Subcutaneous preadipocyte (primary cell): ENCODE measurements at places on chromosomes 4 and X. TPM values are rescaled to one million over a fixed set of nuclear protein-coding genes. Genes with fewer than 3 reads are reported as not detected.

TASL gene
- not detected in 2 replicates for total RNA-seq

ABLIM2 gene
- total RNA-seq: 0.20 and 2.2 TPM in 2 replicates

IL13RA1 gene
- total RNA-seq: 44.1 and 44.8 TPM in 2 replicates

PWWP3B gene
- total RNA-seq: not detected in 2 replicates

TRAPPC11 gene
- total RNA-seq: 44.8 and 51.8 TPM in 2 replicates

BMX gene
- total RNA-seq: not detected in 2 replicates

GATA1 gene
- total RNA-seq: not detected in 2 replicates

GPRASP1 gene
- total RNA-seq: 1.4 and 1.8 TPM in 2 replicates

SYTL4 gene
- 2.6 and 4.7 TPM in 2 replicates for total RNA-seq
